T-cell (primary cell): ENCODE measurements at places on chromosomes 16 and 17.

- DNase-seq = no peak
Observed at GRCh38 chr16:83115491-83116232, 488.9 kb downstream of the CDH13 start.

GRCh38 chr16:59593194-59593661 is 859.1 kb upstream of the GOT2 start:
- no peak for DNase-seq

DNA sequence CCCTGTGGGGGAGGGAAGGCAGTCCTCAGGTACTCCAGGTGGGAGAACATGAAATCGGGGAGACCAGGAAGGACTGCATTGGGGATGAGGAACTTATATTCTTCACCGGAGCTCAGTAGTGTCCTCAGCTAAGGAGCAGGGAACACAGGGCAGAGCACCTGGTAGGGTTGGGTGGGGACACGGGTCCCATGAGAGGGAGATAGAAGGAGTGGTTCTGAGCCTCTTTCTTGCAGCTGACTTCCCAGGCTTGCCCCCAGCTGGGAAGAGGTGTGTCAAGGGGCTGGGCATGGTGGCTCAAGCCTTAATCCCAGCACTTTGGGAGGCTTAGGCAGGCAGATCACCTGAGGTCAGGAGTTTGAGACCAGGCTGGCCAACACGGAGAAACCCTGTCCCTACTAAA is 2.1 kb downstream of the FHOD1 start:
- no peak for DNase-seq

DNA sequence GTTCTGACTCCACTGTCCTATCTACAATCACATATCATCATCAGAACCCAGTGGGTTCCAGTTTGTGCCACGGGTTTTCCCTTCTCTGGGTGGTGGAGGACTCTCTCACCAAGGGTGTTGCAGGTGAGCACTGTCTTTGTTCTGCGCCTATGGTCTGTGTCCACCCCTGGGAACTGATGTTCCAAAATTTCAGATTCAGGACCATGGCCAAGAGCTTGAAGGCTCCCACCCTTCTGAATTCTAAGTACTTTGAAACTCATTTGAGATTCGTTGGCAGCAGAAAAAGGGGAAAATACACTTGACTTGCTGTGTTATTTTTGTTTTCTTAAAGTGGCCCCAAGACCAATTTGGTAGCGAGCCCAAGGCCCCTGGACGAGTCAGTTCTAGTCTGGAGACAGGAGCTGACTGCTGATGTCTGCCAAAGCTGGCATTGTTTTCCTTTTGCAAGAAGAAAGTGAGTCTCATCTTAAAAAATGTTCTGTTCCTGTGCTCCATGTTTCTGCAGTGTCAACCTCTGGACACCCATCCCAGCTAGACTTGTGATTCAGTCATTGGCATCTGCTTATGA is 310.9 kb downstream of the HAPSTR1 start:
- no peak for DNase-seq
